ENCODE measurements at places on chromosomes 1 and 21. TPM values are rescaled to one million over a fixed set of nuclear protein-coding genes. Genes with fewer than 3 reads are reported as not detected.

DNA sequence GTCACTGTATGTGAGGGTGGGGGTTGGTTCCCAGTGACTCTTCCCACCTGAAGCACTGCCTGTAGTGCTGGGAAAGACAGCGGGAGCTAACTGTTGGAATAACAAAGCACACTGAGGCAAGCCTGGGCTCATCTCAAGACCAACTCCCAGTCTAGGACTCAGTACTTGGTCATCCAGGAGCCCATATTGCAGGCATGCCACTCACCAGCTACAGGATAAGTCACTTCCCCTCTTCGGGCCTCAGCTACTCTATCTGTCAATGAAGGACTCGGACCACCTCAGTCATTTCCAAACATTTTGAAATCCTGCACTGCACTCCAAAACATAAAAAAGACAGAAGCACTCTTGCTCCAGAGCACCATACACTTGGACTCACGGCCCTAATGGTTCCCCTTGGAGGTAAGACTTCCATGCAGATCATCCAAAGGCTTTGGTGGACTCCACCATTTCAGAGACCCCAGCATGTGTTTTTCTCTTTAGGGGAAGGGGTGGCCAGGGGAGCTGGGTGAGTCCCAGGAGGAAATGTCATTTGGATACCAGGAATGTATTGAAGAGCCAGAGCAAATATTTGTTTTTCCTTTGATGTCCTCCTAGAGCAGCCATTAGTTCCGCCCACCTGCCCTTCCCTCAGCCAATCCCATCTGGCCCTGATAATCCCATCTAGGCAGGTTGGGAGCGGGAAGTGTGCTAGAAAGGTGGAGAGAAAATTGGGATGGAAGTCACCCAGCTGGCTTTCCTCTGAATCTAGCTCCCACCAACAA is 3.1 kb downstream of the NUAK2 start:
- no peak for DNase-seq

DNA sequence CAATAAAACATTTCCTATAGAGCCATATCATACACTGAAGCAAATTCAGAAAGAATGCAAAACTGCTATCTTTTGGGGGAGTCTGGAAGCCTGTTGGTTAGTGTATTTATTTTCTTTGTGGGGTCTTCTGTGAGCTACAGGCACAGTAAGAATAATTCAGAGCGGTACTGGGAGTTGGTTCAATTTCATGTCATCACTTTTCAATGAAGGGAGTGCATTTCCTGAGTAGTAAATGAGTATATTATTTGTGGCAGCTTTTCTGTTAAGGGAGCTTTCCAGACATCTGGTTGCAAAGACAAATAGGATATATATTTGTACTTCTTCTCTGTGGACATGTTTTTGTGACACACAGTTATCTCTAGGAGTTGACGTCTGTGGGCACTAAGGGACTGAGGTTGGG is 130.6 kb downstream of the HUNK start:
- DNase-seq = no peak

- no peak for DNase-seq
These were observed 73.5 kb upstream of the AKT3 start for GRCh38 chr1:243923292-243924171.

- no peak for DNase-seq
These were observed 162.2 kb upstream of the RAB4A start for GRCh38 chr1:229108598-229109201.

- DNase-seq = no peak
These were observed 1146.7 kb upstream of the PRMT6 start for GRCh38 chr1:105909811-105910210.

DNA sequence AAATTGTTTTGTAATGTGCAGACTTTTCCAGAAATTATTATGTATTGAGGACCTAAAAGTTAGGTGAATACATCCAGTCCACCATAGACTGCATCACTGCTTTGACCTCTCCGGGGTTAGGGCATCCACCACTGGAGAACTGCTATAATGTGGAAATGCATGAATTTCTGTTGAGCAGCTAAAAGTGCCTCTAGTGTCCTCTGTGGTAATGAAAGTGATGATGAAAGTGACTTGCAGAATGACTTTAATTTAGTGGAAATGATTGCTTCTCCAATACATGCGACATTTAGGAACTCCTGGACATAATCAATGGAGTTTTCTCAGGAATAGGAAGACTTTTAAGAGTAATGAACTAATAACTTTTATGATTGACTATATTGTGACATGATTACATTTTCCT is 170.8 kb downstream of the LBR start:
- DNase-seq = no peak

DNA sequence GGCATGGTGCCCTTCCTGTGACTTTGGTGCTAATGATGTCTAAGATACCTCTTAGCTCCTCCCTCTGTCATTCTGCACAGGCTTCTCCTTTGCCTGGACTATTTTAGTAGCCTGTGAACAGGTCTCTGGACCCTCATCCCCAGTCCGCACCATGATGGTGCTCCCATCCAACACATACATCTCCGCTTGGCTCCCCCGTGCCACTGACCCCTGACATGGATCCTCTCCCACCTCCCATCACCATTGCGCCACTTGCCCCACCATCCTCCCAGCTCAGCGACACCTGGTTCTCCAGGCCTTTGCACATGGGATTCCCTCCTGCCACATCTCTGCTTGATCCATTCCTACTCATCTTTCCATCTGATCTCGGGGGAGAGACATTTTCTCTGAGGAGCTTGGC is 33.9 kb downstream of the RUNX3 start:
- no peak for DNase-seq

- no peak for DNase-seq
These were observed 72.2 kb upstream of the KRTAP11-1 start for GRCh38 chr21:30953605-30954004.

DNA sequence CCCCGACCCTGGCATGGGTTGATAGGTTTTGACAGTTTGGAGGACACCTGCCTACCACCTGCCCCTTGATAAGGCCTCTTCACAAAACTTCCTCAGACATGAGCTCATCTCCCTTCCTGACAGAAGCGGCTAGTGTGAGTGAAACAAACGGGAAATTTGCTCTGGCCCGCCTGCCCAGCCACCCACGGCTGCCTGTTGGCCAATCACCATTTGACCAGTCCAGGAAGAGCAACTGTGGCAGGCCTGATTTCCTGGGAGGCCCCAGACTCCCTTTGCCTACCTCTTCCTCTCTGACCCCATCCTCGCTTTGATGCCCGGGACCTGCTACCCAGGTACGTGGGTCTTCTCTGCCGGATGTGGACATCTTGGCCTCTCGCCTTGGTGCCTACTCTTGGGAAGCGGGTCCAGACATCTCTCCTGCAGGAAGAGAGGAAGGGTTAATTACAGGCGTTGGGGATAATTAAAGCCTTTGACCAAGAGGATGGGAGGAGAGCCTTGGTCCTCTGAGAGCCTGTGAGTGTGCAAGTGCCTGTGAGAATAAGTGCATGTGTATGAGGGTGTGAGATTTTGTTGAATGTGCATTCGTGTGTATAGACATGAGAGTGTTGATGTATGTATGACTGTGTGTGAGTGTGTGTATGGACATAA is 1.1 kb upstream of the EPHA2 start:
- no peak for DNase-seq

- DNase-seq = peak; percentile 87
These were observed 101.1 kb upstream of the SOD1 start for GRCh38 chr21:31558189-31558961.

- DNase-seq = no peak
These were observed 21.8 kb upstream of the GORAB start for GRCh38 chr1:170510163-170510562.

DNA sequence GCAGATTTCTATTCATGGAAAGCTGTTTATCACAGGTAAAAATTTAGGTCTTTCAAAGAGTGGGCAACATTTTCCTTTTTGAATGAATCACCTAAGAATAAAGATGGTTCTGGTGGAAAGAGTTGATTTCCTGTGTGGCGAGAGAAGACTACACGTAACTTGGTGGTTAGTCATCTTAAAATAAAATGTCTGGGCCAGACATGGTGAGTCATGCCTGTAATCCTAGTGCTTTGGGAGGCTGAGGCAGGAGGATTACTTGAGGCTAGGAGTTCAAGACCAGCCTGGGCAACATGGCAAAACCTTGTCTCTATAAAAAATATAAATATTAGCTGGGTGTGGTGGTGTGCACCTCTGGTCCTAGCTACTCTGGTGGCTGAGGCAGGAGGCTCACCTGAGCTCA is 65.7 kb downstream of the DISP1 start:
- DNase-seq = no peak

DNA sequence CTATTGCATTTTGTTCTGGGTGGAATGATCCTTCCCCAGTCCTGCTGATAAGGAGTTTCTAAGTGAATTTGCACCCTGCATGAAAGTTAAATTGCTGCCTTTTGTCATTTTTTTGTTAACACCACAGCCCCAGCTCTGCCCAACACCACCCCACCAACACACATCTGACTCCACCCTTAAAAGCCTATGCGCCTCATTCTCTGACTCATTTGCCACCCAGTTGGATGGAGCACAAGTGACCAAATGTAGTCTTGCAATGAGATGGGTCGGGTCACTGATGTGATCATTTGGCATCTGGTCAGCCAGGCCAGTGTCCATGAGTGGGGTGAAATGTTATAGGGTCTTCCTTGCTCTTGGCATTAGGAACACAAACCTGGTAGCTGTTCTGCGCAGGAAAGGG is 256.8 kb downstream of the KAZN start:
- DNase-seq = no peak

The VWA1 gene
- 31.3 TPM for total RNA-seq

The ECM1 gene
- total RNA-seq = 76.7 TPM

The ARMH1 gene
- 2.7 TPM for total RNA-seq

The E2F2 gene
- total RNA-seq = 12.1 TPM

The SPRR2F gene
- not detected for total RNA-seq

The TRIM46 gene
- total RNA-seq = not detected

The STYXL2 gene
- not detected for total RNA-seq

The BTF3L4 gene
- 50.2 TPM for total RNA-seq

The IFI16 gene
- total RNA-seq = 72.0 TPM

Data from lower leg skin (tissue), 4 donors.